NCI-H1694 (cell line): ENCODE measurements at places on chromosomes 11 and 22.

DNA sequence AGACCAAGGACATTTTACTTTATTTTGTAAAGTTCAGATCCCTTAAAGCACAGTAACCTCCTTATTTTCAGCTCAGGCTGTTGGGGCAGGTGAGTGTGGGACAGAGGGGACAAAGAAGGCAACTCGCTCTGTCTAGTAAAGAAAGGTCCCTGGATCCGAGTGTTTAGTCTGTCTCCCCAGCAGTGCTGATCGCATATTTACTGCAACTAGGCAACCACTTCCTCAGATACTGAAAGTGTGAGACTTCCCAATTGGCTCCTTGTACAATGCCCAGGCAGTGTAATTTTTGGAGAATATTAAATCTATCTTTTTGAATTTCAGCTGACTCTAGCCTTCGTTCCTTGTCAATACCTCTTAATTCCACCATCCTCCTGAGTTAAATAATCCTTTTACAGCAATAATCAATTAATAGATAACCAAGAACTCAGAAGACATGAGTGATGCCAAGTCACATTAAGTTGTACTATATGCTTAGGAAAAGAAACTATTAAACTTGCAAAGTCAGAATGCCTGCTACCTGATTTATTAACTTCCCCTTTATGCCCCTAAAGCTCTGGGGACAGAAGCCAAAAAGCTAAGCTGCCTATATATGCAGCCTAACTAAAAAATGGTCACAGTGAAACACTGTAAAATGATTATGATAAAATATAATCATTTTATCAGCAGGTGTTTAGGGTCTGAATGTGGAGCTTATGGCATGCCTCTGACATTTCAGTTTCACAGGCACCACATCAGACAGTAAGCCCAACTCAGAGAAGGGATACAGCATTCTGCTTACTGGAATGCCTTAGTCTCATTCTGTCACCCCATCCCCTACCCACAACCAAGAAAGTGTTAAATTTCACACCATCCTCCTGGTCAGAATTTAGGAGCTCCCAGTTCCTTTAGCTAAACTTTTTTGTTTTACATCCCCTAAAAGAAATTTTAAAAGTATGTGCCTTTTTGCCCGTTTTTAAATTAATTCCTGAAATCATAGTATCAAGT, 138.7 kb downstream of the TRIM44 start:
- no peak for DNase-seq

GRCh38 chr11:13316528-13316961, 39.0 kb downstream of the BMAL1 start:
- no peak for DNase-seq

GRCh38 chr22:25656724-25657123, 85.3 kb upstream of the MYO18B start:
- no peak for DNase-seq

DNA sequence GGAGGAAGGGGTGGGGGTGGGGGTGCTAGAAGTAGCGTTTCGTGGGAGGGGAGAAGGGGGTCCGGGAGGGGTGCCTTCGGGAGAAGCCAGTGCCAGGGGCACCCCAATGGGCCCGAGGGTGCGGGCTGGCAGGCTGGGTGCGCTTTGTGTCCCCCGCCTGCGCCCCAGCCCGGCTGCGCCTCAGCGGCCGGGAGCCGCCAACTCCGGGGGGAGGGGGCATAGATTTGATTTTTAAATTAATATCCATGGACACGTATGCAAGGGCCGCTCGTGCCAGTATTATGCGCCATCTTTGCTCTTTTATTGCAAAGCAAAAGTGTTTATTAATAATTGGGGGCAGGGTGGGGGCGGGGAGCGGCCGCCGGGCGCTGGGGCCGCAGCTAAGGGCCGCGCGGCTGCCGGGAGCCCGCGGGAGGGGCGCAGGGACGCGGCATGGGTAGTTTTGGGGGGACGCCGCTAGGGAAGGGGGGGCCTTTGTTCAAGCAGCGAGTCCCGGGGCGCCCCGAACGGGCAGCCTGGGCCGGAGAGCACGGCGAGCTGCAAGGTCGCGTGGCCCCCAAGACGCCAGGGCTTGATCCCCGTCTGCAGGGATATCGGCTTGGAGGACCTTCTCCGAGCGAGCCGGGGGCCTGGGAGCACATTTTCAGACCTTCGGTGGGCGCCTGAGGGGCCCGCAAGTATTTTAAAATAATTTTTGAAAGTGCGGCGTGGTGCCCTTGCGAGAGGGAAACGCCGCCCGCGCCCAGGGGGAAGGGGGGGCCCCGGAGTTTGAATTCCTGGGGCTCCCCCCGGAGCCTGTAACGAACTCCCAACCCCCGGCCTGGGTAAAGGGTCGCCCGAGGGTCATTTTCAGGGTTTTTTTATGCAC, 959 bp downstream of the CCND1 start:
- DNase-seq, result no peak

DNA sequence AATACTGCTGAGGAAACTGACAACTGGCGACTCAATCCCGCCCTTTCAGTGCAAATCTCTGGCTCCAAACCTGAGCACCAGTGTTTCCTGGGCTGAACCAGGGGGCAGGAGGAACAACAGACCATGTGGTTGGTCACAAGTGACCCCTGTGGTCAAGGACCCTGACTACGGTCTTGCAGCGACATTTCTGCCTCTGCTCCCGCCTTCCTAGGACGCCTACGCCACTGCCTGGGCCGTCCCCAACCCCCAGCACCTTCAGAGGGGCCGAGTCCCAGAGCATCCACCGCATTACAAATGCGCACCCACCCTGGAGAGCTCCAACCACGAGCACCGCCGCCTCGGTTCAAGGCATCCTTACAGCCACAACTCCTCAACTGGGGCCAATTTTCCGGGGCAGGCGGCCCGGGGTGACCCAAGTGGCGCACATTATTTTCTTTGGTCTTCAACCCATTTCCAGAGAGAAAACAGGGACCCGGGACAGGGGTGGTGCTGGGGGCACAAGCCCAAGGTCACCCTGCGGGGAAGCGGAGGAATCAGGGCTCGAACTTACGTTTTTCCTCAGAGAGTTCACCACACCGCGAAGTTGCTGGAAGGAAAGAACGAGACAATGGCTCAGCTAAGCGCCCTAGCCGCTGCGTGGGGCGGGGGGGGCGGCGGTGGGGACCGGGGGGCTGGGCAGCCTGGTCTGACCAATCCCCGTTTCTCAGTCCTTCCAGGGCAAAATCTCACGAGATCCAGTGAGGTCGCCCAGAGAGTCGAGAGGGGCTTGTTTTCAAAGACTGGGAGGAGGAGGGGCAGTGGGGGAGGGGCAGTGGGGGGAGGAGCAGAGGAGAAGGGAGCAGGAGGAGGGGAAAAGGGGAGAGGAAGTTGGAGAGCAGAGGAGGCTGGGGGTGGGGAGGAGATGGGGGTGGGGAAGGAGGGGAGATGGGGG, 1.8 kb downstream of the PRAME start:
- DNase-seq, result no peak

DNA sequence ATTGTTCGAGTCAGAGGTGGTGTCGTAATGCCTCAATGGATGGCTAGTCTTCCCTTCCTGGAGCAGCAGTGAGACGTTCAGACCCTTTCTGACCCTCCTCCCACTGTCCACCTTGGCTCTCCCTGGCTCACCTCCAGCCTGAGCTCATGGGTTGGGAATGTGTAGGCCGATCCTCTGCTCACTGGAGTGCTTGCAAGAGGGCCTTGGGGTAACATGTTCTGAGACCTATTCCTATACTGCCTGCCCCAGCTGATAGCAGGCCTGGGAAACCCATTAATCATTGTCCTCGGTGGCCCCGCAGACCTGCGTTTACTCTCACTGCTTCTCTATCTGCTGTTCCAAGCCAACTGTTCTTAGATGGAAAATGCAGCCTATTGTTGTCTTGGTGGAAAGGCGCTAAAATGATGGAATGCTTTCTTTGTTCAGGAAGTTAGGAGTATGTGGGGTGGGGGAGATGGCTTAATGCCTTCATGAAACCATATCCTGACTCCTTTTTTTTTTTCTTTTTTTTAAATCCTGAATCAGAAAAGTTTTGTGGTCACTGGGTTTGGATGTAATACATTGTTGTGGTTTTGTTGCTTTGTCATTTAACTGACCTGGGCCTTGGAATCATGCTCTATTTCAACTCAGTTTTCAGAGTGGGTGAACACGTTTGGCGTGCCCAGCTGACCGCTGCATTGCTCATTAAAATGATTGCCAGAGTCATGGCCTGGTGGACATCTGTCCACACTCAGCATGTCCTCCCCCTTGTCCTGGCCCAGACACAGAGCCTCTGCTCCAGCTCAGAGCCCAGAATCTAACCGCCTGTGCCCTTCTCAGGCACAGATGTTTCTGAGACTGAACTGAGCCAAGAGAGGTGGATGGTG, 72.5 kb downstream of the MICAL2 start:
- DNase-seq, result no peak

GRCh38 chr11:48043111-48043990, 63.0 kb downstream of the PTPRJ start:
- no peak for DNase-seq
